ENCODE measurements at places on chromosomes 16 and 17. TPM values are rescaled to one million over a fixed set of nuclear protein-coding genes. Genes with fewer than 3 reads are reported as not detected.

GRCh38 chr16:80103463-80103862, 437.3 kb upstream of the DYNLRB2 start:
- DNase-seq, result no peak

GRCh38 chr16:85441890-85442670, 171.0 kb upstream of the GSE1 start:
- DNase-seq, result no peak

DNA sequence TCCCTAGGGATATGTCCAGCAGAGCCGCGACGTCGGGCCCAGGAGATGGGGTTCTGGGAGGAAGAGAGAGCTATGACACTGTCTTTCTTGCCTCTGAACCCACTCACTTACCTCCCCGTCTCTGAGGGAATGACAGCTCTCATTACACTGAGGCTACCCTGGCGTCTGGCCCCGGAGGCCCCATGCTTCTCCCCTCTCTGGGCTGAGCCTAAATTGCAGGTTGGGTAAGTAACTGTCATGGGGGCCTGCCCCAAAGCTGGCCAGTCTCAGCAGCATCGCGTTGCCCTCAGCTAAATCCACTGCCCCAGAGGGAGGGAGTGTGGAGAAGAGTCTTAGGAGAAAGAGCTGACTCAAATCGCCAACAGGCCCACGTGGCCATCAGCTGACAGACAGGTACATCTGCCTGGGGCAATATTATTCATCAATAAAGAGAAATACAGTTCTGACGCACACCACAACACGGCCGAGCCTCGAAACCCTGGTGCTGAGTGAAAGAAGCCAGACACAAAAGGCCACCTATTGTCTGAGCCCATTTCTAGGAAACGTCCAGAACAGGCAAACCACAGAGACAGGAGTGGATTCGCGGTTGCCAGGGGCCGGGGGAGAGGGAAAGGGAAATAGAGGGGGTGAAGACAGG, 156.4 kb downstream of the C16orf95 start:
- DNase-seq, result no peak

DNA sequence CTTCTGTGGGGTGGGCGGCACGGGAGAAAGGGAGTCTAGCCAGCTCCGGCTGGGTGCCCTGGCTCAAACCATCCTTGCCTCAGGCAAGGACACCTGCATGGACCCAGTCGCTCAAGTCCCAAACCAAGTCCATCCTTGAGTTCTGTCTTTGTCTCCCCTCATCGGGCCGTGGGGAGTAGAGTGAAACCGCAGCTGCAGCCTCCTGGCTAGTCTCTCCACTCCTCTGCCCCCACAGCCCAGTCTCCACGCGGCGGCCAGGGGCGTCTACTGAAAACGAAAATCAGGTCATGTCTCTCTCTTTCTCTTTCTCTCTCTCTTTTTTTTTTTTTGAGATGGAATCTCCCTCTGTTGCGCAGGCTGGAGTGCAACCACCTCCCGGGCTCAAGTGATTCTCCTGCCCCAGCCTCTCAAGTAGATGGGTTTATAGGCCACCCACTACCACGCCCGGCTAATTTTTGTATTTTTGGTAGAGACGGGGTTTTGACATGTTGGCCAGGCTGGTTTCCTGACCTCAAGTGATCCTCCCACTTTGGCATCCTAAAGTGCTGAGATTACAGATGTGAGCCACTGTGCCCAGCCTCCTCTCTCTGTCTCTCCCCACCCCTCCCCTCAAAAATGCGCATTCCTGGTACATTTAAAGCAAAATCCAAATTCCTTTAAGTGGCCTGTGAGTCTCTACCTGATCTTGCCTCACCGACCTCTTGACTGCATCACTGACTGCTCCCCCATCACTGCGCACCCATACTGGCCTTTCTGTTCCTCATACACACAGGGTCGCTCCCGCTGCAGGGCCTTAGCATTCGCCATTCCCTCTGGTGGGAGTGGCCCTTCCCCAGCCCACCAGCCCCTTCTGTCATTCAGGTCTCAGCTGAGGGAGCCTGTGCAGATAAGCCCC, 17.7 kb upstream of the RMI2 start:
- DNase-seq, result no peak

DNA sequence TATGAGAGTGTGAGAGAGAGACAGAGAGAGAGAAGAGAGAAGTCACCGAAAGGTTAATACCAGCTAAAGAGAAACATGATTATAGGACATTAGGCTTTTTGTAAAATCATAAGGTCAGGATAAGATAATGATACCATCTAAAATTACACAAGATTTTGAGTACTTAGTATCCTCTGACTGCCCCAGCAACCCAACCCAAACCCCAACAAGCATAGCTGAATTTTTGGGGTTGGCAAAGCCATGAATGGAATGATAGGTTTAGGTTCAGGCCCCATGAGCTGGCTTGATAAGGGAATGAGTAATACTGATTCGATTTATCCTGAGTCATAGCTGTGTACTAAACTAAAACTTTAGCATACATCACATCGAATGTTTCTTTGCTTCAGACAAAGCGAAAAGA, 259.5 kb downstream of the IRX3 start:
- no peak for DNase-seq

DNA sequence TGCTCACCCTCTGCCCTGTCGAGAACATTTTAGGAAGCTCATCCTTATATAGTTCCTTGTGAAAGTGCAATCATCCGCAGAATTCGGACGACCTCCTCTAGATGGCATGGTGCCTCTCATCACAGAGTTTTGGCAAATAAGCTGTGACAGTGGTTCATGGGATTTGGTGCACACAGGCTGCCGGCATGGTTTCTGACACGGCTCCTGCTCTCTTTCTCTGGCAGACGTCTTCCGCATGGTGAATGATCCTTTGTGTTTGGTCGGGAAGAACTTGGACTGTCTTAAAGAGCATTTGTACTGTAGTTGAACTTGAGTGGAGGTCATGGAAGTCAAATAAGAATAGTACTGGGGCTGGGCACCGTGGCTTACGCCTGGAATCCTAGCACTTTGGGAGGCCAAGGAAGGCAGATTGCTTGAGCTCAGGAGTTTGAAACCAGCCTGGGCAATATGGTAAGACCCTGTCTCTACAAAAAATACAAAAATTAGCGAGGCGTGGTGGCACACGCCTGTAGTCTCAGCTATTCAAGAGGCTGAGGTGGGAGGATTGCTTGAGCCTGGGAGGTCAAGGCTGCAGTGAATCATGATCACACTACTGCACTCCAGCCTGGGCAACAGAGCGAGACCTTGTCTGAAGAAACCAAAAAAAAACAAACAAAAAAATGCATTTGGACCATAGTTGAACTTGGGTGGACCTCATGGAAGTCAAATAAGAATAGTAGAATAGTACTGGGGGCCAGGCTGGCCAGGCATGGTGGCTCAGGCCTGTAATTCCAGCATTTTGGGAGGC, 34.7 kb upstream of the NAT9 start:
- no peak for DNase-seq

- peak; percentile 92 for DNase-seq
Observed at GRCh38 chr17:65100316-65101140, 36.6 kb upstream of the RGS9 start.

GRCh38 chr17:40490289-40490853, 11.1 kb downstream of the TNS4 start:
- peak; percentile 48 for DNase-seq

GRCh38 chr17:47257651-47258339, 4.2 kb downstream of the ITGB3 start:
- no peak for DNase-seq

- DNase-seq, result no peak
Observed at GRCh38 chr17:73357318-73357717, 45.5 kb upstream of the CDC42EP4 start.

GRCh38 chr17:55694286-55694910, 28.3 kb downstream of the TMEM100 start:
- no peak for DNase-seq

GRCh38 chr16:56013962-56014552, 138.9 kb upstream of the CES5A start:
- peak; percentile 89 for DNase-seq

- peak; percentile 26 for DNase-seq
Observed at GRCh38 chr16:5918567-5919130, 821.1 kb upstream of the EEF2KMT start.

- no peak for DNase-seq
Observed at GRCh38 chr17:70343114-70343513, 173.8 kb downstream of the KCNJ2 start.

DNA sequence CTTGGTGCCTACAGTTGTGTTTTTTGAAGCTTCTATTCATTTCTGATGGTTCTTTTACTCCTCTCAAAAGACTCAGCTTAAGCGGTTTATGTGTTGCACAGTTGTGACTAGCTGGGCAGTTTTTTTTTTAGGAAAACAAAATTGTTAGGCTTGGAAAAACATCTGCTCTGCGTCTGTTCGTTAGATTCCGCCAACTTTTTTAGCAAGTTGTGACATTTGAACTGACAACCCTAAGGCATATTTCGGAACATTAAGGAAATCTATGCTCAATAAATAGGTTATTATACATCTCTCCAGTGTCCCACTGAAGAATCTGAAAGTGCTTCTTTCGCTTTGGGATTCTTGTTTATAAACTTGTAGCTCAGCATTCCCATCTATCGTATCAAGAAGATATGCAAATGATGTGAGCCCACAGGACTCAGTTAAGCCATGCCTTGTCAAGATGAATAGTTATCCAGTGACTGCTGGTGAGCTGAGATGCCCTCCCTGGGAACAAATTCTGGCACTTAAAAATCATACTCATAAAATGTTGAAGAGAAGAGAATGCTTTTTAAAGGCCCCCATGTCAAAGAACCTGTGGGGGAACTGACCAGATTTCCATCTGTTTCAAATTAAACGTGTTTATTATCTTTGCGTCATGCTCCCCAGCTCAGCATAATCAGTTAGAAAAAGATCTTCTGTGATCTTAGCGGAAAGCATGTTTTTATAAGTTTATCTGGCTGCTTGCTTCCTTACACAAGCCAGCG, 109.0 kb upstream of the FAM20A start:
- no peak for DNase-seq

- DNase-seq, result no peak
Observed at GRCh38 chr16:65284626-65285025, 162.8 kb upstream of the CDH11 start.

DNA sequence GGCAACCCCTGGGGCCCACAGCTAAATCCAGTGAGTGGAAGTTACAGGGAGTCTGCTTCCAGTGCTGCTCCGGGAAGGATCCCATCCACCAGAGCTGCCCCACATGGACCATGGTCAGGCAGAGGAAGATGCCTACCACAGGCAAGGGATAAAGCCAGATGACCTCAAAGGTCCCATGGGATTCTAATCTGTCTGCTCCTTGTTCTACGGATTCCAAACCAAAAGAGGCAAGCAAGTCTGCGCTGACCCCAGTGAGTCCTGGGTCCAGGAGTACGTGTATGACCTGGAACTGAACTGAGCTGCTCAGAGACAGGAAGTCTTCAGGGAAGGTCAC, 1.4 kb downstream of the CCL4L2 start:
- DNase-seq, result no peak

GRCh38 chr16:71262391-71262790, 26.8 kb downstream of the CMTR2 start:
- DNase-seq, result no peak

GRCh38 chr17:74125156-74125555, 78.3 kb upstream of the RPL38 start:
- no peak for DNase-seq

DNA sequence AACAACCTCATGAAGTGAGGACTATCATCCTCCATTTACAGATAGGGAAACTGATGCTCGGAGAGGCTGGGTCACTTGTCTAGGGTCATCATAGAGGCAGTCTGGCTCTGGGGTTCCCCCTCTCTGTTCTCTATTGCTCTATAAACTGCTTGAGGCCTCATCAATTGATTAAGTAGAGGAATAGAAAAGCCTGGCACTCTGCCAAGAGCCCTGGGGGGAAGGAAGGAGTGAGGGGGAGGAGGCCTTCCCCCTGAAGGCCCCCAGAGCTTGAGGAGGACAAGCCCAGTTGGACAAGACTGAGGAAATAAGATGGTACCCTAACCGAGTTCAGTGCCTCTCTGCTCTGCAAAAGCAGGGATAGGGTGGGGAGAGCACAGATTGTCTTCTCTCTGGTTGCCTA, 21.0 kb downstream of the SDK2 start:
- DNase-seq, result no peak

GRCh38 chr17:19278729-19279128, 41.6 kb downstream of the EPN2 start:
- DNase-seq, result no peak

GRCh38 chr17:65181237-65182061, 44.3 kb downstream of the RGS9 start:
- DNase-seq, result no peak

- no peak for DNase-seq
Observed at GRCh38 chr17:6456321-6456720, 12.1 kb downstream of the PIMREG start.

DNA sequence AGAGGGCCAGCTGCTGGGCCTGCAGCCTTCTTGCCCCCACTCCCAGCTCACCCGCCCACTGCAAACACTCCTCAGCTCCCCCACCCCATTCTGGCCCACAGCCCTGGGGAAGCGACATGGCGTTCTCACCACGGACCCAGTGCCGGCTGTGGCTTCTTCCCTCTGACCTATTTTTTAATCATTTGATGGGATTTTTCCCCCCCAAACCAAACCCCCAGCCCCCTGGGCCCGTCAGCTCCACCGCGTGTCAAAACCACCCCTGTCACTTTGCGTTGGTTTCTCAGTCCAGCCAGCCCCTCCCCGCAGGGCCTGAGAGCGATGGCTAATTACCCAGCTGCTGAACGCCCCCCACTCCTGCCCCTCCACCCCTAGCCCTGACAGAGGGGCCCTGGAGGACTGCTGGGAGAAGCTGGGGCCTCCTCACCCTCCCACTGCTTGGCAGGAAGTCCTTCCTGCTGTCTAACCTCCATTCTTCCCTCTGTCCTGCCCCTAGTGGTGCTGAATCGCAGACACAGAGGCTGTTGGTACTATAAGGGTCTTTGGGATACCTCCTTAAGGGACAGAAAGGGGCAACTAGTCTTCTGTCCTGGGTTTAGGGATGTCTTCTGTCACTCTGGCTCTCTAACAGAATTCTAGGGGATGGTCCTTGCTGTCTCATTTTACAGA, 7.5 kb upstream of the TBX21 start:
- DNase-seq, result no peak

DNA sequence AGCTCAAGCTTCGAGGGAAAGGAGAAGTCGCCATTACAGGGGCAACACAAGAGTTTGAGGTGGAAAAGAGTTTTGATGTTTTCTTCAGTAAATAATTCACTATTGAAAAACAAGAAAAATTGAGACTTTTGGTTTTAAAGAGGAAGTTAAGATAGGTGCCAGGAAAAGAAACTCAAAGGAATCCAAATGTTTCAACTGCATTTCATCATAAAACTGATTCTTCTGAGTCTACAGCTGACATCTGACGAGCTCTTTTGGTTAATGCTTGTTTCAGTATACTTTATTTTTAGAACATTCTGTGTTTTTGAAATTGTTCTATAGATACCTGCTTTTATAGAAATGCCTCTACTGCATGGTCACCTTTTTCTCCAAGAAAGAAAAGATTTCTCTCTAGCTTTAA, 54.0 kb downstream of the ERN1 start:
- DNase-seq, result no peak

The FLYWCH2 gene
- 46.5 TPM for total RNA-seq

The ATP2A1 gene
- total RNA-seq, result 8.2 TPM

The THUMPD1 gene
- total RNA-seq, result 95.8 TPM

The VAT1 gene
- 185 TPM for total RNA-seq

The C1QTNF8 gene
- total RNA-seq, result not detected

The DPEP3 gene
- 0.19 TPM for total RNA-seq

The IRX3 gene
- total RNA-seq, result 4.6 TPM

Measured in neural progenitor cell (in vitro differentiated cells).